ENCODE measurements at places on chromosomes 3 and 15.

- no peak for DNase-seq
Observed at GRCh38 chr3:16904423-16905417, 20.0 kb downstream of the PLCL2 start.

GRCh38 chr3:149553781-149554451, 79.4 kb downstream of the TM4SF4 start:
- DNase-seq = no peak

DNA sequence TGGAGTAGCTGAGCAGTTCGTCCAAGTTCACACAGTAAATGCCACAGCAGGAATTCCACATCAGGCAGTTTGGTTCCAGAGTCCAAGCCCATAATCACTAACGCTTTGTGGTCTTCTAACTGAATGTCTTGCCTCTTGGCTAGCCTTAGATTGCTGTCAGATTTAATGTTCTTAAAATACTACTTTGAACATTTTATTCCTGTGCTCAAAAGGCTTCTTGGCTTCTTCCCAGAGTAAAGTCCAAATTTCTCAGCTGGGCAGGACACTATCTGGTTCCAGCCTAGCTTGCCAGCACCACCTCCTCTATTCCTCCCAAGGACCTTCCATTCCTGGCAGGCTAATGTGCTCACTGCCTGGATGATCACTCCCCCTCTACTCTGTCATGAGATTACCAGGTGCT, 256.9 kb downstream of the SQOR start:
- DNase-seq = no peak

- no peak for DNase-seq
Observed at GRCh38 chr3:15292765-15293522, 39.4 kb downstream of the SH3BP5 start.

GRCh38 chr15:43527016-43527801, 9.8 kb downstream of the MAP1A start:
- no peak for DNase-seq

GRCh38 chr3:81998139-81998755, 236.8 kb upstream of the GBE1 start:
- no peak for DNase-seq

GRCh38 chr3:183789826-183790225, 35.6 kb downstream of the MAP6D1 start:
- DNase-seq = no peak

GRCh38 chr3:110420158-110420641, 651.4 kb upstream of the NECTIN3 start:
- no peak for DNase-seq

DNA sequence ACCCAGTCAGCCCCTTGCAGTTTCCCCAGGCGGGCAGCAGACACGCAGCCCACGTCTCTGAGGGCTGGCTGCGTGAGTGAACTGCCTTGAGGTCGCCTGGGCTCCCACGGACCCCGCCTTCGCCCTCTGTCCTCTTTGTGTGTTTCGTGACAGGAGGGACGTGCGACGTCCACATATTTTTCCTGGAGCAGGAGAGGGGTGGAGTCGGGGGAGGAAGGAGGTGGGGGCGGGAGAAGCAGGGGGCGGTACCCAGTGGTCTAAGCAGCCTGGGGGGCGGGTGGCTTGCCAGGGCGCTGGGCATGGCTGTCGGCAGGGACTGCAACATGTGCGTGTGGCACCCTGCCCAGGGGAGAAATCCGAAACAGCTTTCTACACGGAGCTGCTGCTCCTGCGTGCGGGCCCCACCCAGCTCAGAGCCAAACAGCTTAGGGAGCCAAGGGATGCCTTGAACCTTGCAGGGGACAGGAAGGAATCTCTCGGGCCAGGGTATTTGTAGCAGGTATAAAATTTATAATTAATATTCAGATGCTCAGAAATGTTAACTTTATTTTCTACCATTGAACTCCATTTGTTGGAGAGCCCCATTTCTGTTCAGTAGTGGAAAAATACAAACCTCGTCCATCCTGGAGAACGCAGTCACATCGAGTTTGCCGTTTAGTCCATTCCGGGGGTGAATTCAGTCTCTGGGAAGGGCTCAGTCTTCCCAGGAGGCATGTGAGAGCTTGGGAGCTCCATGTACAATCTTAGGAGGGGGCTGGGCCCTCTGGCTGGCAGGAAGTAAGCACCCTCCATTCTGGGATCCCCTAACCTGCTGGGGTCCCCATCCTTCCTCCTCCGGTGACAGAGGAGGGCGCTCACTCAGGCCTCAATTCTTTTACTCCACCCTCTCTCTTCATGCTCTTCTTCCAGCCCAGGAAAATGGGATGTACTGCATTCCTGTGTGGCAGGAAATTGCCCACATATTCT, 79.1 kb upstream of the MEF2A start:
- no peak for DNase-seq

GRCh38 chr3:141242377-141243092, 10.9 kb downstream of the PXYLP1 start:
- DNase-seq = no peak

GRCh38 chr15:58222679-58223078, 84.5 kb downstream of the AQP9 start:
- no peak for DNase-seq

GRCh38 chr3:57512166-57512565, 32.0 kb downstream of the DNAH12 start:
- DNase-seq = no peak
